GM03348 (cell line): ENCODE measurements at places on chromosomes 7 and 10.
A peak's percentile ranks its signal among the peaks of the same experiment; 100 is the strongest.

DNA sequence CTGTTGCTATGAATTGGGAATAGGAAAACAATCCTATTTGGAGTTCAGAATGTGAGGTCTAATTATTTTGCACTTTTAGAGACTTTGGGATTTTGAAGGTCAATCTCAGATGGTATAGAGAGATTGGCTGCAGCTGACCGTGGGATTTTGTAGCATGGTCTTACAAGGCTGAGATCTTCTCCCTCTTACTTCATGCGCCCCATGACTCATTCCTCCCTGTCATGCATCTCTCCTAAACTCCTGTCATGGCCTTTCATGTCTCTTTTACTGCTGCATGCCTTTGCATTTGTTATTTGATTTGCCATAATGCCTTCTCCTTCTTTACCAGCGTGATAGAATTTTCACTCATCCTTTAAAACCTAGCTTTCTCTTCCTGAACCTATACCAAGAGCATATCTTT is 133.1 kb downstream of the BBS9 start:
- DNase-seq: no peak

DNA sequence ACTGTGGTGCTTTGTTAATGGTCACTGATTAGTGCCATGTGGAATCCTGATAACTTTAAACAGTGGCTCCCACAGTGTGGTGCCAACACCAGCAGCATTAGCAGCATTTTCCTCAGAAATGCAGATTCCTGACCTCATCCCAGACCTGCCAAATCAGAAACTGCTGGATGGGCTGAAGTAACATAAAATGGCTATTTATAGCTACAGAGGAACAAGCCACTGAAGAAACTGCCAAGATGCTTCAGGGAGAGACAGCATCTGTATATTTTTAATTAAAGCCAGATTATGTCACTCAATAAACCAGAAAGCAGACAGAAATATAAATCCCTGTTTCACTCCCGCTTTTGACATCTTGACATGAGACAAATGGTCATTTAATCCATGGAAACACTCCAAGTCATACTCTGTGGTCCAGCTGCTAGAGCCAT is 178.5 kb downstream of the AMPH start:
- DNase-seq: peak; percentile 33

- DNase-seq: no peak
Measured at GRCh38 chr7:134999136-134999535, 12.8 kb downstream of the AGBL3 start.

- peak; percentile 74 for DNase-seq
Measured at GRCh38 chr7:17963281-17963680, 23.0 kb upstream of the SNX13 start.

DNA sequence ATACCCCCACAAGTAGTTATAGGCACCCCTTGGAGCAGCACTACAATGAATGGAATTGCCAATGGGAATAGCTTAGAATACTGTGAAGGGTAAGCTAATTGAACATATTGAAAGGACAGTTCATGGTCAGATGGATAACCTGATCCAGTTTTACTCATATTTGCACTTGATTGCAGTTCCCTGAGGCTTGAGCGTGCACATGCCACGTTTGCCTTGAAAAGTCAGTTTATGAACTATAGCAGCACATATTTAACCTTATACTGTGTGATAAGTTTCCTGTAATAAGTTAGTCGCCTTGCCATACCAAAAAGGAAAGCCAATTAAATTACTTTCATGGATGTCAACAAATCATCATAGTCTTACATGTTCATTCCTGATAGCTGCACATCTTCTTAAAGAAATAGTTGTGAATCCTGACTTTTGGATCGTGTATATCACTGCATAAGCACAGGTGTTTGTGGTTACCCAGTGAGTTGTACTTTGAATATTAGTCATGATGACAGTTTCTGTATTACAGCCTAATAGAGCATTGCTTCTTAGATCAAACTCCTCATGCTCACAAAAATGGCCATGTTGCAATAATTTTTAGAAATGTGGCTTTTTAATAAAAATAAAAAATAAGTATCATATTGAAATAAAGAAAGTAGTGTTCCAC is 21.6 kb downstream of the DNTT start:
- no peak for DNase-seq

- DNase-seq: no peak
Measured at GRCh38 chr7:1108264-1108920, 20.5 kb downstream of the GPER1 start.

DNA sequence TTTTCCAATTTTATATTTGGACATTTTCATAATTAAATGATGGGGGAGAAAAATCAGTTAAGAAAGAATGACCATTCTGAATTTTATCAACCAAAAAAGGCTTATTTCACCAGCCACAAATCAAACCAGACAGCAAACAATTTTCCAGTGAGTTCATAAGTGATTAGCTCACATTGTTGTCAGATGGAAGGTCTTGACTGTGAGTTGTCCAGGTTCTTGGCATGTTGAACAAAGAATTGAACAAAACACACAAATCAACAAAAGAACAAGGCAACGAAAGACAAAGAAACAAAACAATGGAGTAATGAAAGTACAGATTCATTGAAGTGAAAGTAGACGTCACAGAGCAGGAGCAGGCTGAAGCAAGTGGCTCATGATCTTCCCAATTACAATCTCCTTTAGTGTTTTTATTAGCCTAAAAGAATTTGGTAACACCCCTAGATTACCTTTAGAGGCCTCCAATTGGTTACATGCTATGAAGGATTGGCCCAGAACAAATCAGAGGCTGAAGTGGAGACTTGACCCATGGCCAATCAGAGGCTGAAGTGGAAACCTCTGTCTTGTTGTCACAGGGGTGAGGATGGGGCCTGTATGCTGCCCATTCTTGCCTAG is 248.7 kb downstream of the NEBL start:
- DNase-seq: no peak

DNA sequence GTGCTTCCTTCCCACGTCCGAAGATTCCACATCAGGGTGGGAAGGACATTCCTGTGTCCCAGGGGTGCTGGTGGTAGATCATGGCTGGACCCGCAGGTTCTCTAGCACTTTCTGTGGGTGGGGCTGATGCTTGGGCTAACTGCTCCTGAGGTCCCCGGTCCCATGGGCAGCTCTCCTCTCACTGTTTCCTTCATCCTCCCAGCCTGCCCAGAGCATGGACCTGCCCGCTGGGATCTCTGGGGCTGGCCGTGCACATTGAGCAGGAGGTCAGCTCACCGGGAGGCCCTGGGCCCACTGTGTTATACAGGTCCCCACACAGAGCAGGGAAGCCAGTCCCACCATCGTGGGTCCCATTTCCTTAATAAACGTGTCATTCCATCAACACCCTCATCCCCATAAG is 502.3 kb downstream of the TCERG1L start:
- no peak for DNase-seq
